ENCODE measurements at places on chromosomes 4 and X.
A peak's percentile ranks its signal among the peaks of the same experiment; 100 is the strongest.

GRCh38 chr4:156195914-156196313, 242.2 kb upstream of the CTSO start:
- DNase-seq: no peak

DNA sequence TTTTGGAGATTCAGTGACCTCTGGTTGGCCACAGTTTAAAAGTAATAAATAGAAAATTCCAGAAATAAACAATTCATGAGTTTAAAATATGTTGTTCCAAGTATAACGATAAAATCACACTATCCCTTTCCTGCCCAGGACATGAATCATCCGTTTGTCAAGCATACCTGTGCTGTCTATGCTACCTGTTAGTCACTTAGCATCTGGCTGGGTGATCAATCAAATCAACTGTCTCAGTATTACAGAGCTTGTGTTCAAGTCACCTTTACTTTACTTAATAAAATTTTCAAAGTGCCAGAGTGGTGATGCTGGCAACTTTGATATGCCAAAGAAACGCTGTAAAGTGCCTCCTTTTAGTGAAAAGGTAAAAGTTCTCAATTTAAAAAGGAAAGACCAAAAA, 979.5 kb upstream of the NDST4 start:
- DNase-seq: no peak

DNA sequence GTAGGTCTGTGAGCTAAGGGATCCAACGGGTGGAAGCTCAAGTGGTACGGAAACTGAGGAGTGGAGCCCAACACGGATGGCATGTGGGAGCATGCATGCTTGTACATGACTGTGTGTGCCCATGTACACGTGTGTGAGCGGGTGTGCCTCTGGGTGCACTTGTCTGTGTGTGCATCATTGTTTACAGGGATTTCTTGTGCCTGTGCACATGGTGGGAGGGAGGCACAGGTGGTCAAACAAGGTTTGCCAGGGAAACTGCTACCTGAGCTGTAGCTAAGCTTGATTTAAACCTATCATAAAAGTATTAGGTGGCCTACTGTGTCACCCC, 122.5 kb upstream of the MAMLD1 start:
- DNase-seq: no peak

- DNase-seq: no peak
These were observed 197.9 kb downstream of the IL13RA2 start for GRCh38 chrX:114819509-114819908.

- no peak for DNase-seq
These were observed 132.2 kb downstream of the NKX6-1 start for GRCh38 chr4:84366907-84367306.

- DNase-seq: no peak
These were observed 70.3 kb upstream of the EMCN start for GRCh38 chr4:100588076-100588475.

GRCh38 chr4:3352941-3353594, 60.2 kb downstream of the RGS12 start:
- DNase-seq: no peak

DNA sequence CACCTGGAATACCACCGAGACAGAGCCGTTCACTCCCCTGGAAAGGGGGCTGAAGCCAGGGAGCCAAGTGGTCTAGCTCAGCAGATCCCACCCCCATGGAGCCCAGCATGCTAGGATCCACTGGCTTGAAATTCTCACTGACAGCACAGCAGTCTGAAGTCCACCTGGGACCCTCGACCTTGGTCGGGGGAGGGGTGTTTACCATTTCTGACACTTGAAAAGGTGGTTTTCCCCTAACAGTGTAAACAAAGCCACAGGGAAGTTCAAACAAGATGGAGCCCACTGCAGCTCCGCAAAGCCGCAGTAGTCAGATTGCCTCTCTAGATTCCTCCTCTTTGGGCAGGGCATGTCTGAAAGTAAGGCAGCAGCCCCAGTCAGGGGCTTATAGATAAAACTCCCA, 243.2 kb downstream of the RASL11B start:
- no peak for DNase-seq

DNA sequence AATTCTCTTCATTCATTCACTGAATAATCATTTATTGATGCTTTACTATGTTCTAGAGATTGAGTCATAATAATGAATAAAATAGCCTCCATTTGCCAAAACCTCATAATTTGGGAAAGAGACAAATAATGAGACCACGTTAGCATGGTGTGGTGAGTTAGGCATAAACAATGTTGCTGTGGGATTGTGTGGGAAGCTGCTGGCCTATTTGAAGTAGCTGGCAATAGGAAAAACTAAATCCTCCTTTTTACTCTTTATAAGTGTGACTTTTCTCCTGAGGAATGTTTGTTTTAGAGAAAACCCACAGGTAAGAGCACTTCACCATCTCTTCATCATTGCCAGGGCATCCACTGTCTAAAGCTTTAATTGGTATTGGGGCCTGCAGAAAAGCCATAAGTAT, 95.3 kb downstream of the AREG start:
- no peak for DNase-seq

DNA sequence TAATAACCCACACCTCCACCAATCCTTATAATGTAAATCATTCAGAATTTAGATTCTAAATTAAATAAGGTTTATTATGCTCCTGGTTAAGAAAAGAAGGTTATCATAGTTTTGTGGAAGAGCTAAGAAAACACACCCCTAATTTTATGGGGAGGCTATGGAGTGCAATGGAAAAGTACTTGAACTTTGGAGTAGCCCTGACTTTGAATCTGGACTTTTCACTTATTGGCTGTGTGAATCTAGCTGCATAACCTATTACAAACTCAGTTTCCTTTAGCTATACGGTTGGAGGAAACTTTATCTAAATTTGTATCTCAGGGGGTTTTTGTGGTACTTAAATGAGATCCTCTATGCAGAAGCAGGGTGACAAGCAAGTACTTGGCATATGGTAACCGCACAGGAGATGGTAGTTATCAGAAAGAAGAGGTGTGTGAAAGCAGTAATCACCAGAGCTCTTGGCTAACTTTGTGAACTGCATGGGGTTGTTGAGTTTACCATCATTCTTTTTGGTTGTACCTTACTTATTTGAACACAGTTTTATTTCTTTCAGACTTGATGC, 143.1 kb downstream of the SHROOM3 start:
- DNase-seq: no peak

DNA sequence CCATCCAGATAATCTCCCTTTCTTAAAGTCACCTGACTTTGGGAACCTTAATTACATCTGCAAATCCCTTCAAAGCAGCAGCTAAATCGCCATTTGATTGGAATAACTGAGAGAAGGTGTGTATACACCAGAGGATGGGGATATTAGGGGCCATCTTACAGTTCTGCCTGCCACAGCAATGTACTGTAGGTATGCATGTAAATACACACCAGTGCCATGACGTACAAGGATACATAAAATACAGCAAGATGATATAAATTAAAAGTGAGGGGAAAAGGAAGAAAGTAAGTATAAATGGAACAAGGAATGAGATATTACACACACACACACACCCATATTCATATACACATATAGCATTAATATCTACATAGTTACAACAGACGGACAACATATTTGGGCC, 81.2 kb downstream of the CBR4 start:
- no peak for DNase-seq

GRCh38 chr4:123585111-123585510, 188.5 kb downstream of the SPRY1 start:
- DNase-seq: no peak

DNA sequence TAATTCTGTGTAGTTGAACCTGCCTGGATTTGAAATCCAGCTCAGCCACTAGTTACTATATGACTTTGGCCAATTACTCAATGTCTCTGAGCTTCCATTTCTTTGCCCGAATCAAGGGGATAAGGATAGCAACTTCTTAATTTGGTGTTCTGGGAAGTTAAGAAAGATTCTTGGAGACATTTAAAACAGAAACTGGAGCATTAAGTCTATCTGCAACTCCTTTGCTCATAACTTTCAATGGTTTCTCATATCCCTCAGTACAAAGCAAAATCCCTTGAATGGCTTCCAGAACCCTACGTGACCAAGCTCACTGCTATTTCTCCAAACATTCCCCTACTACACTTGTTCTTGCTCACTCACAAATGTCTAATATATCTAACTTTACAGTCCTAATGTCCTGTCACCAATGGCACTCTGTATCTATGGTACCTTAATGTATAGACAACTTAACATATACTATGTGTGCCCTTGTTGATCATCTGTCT, 849.1 kb upstream of the SLIT2 start:
- DNase-seq: no peak

DNA sequence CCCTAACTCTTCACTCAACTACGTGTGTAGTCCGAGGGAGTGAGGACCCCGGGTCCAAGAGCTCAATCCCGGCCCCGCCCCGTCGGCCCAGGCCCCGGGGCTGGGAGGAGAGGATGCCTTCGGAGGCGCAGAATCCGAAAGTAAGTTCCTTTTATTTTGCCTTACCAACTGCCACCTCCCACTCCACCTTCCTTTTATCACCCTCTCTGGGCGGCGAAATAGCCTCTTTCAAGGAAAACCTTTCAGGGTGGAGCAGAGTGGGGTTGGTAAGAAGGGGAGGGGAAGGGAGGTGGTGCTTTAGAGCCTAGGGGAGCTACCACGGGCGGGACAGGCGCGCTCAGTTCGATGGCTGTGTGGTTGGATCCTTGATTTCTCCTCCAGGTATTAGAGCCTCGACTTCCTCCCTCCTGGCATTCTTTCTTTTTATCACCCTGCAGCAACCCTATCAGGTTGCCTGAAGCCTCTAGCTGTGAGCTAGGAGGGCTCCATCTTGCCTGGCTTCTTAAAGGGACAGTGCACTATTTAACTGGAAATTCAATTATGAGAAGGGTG, 191.2 kb downstream of the RRAGB start:
- DNase-seq: peak; percentile 9

DNA sequence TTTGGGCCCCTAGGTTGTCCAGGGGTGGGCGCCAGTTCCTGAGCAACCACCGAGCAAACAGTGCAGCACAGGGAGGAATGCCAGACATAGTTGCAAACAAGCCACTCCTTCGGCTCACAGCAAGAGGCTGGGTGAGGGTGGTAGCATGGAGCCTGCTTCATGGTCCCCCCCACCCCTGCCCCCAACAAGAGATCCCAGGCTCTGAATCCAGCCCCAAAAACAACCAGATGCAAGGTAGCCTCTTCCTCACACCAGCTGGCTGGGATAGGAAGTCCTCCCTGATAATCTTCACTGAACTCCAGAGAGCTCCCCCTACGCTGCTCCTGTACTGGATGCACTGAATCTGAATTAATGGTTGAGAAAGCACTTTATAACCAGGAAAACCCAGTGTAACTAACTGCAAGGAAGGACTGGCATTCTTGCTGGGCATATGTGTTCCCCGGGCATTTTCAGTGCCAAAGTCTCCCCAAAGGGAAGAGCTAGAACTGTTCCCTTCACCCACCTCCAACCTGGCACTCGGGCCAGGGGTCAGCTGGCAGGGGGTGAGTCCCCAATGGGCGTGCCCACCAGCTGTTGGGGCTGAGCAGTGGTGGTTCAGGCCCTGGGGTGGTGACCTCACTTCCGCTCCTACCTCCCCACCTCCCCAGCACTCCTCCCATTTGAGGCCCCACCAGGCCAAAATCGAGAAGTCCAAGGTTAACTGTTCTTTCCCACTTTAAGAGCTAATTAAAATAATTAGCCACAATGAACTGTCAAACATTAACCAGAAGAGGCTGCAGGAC, 1.5 kb downstream of the ELF4 start:
- peak; percentile 50 for DNase-seq

- DNase-seq: no peak
These were observed 37.8 kb downstream of the GABRA4 start for GRCh38 chr4:46955601-46956000.

- DNase-seq: peak; percentile 60
These were observed 19.2 kb downstream of the PPP3CA start for GRCh38 chr4:101328063-101328602.

DNA sequence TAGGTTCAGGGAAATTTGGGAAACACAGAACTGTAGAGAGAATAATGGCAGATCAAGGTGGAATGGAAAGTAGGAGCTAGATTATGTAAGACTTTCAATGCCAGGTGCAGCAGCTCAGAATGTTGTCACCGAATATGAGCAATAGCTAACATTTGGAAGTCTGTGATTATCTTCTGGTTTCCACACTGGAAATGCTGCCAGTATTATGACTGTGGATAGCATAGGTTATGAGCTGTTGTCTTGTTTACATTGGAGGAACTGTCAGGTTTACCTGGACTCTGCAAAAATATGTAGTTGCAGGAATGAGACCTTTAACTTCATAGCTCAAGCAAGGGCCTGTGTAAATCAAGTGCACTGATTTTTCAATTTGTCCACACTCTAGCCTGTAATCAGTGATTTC, 26.0 kb upstream of the TAF9B start:
- no peak for DNase-seq

- DNase-seq: no peak
These were observed 394.2 kb downstream of the ANKRD50 start for GRCh38 chr4:124318292-124318691.

DNA sequence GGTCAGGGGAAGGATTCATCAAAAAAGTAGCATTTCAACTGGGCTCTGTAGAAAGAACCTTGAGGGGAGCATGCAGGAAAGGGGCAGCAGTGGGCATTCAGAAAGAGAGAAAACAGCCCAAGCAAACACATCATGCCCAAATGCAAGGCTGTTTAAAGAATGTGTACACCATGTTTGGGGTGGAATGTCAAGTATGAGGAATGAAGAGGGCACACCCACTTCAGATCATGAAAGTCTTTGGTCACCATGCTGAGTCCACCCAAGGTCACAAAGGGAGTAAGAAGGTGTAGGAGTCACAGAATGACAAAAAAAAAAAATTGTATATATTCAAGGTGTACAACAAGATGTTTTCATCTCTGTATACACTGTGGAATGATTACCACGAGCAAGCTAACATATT, 9.4 kb downstream of the S100G start:
- no peak for DNase-seq

GRCh38 chr4:113502906-113503305, 258.6 kb downstream of the CAMK2D start:
- no peak for DNase-seq

- DNase-seq: no peak
These were observed 45.1 kb upstream of the LGI2 start for GRCh38 chr4:25075851-25076250.

GRCh38 chr4:48483777-48484493, 792 bp downstream of the SLC10A4 start:
- no peak for DNase-seq

DNA sequence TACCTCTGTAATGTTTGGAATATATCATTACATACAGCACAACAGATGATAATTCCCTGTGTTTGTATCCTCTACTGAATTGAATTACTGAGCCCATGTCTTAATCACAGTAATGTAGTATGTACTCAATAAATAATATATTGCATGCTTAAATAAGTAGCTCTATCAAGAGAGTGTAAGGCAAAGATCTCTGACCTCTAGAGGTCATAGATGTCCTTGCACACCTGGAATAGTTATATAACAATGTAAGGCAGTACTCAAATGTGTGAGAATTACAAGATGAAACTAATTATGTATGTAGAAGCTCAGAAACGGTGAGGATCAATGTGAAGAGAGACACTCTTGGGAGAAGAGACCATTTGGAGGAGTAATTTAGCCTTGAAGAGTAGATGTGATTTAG, 14.3 kb upstream of the GCNA start:
- no peak for DNase-seq

- no peak for DNase-seq
These were observed 77.1 kb upstream of the UCP1 start for GRCh38 chr4:140645614-140646412.
